ENCODE measurements at places on chromosomes 2 and 18.

- no peak for DNase-seq
Observed at GRCh38 chr2:63465633-63466032, 122.6 kb downstream of the WDPCP start.

DNA sequence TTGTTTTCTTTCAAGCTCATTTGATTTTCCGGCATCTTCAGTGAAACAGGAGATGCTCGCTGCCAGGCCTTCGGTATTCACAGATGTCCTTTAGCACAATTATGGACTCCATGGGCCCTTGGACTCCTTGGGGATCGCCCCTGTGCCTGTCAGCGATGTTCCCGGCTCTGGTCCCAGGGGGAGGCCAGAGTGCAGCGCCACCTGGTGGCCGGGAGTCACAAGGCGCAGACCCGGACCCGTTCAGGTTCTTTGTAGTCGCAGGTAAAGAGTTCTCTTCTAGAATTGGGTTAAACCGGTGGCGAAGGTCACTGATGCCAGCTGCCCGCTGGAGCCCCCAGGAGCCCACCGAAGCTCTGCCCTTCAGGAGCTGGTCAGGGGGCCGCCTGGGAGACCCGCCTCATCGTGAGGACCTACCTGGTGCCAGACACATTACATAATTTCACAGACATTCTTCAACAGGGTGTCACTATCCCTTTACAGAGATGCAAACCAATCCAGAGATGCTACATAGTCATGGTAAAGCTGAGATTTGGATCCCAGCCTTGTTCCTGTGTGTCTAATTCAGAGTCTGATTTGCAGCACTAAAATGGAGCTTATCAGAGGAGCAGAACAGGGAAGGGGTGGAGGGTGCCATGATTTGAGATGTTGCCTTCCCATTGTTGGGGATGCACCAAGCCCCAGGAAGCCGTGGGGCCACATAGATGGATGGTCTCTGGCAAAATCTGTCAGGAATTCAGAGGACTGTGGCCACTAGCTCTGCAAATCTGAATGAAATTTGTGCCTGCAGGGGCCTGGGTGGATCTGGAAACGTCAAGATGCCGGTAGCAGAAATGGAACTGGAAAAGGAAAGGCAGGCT, 6.0 kb upstream of the INPP5D start:
- DNase-seq: peak; percentile 16

DNA sequence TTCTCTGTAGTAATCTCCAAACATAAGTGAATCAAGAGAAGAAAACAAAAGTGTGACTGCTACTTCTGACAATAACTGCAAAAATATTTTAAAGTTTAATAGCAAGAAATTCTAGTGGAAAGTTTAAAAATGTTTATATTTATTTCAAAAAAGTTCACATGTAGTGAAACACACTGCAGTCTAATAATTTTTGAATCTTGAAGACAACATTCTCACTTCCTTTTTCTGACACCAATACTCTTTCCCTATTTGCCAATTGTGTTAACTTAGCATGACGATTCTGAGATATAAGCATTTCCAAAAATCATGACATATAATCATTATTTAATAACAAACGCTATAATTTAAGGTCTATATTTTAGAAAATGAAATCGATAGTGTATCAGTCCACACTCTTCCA, 429.1 kb upstream of the PKDCC start:
- no peak for DNase-seq

- DNase-seq: no peak
Observed at GRCh38 chr2:60820416-60821132, 60.8 kb upstream of the REL start.

DNA sequence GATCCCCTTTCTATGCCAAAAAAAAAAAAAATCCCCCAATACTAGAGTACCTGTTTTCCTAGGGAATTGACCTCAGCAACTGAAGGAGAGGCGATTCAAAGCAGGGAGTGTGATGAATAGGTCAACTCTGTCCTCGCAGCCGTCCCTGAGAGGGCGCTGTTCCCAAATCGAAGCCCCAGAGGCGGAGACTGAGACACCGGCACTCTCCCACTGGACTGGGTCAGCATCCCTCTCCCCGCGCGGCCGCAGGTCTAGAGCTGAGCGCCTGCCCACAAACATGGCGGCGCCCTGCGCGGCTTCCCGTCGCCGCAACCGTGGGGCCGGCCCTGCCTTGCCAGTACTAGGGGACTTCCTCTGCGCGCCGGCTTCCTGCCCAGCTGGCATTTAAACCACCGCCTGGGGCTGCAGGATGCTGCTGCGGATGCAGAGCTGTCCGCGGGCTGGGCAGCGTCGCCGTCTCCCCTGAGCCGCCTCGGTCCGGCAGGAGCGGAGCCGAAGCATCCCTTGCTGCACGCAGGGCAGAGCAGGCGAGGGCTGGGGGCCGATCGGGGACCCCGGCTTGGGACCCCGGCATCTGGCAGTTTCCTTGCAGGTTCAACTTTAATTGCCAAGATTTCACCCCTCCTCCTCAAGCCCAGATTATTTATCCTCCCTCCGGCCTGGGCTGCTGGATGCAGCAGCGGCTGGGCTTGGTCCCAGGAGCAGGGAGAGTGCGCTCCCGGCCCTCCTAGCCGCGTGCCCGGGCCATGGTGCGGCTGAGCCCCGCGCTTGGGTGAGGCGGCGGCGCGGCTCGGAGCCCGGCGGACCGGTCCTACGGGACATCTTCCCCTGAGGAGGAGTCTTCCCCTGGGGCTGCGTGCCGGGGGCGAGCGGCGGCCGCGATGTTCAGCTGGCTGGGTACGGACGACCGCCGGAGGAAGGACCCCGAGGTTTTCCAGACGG, at the start of gene EHD3:
EHD3 (plus strand) TSS at position 412 of the 942 bp plus-strand sequence; CDS start at position 882, 470 bp downstream.
- peak; percentile 2 for DNase-seq

GRCh38 chr2:158779621-158780020, 15.5 kb upstream of the DAPL1 start:
- no peak for DNase-seq
